ENCODE measurements at places on chromosomes 5 and 9.

DNA sequence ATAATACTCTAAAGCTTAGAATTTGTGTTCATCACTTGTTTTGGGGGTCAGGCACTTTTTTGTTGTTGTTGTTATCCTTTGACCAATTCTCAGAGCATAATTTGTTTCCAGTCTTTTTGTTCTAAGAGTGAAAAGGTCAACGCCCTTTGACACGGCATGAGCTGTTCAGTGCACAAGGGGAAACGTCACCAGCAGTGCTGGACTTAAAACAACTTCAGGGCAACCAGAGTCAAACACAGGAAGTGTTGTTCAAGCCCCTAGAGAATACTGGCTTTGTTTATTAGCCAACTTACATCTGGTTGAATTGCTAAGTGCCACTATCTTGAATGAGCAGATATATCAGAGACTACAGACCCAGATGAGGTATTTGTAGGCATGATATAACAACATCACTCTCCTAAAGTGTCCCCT lies 368.9 kb downstream of the TMEM161B start:
- DNase-seq: no peak

- no peak for DNase-seq
Measured at GRCh38 chr9:77133011-77133410, 44.3 kb upstream of the VPS13A start.

DNA sequence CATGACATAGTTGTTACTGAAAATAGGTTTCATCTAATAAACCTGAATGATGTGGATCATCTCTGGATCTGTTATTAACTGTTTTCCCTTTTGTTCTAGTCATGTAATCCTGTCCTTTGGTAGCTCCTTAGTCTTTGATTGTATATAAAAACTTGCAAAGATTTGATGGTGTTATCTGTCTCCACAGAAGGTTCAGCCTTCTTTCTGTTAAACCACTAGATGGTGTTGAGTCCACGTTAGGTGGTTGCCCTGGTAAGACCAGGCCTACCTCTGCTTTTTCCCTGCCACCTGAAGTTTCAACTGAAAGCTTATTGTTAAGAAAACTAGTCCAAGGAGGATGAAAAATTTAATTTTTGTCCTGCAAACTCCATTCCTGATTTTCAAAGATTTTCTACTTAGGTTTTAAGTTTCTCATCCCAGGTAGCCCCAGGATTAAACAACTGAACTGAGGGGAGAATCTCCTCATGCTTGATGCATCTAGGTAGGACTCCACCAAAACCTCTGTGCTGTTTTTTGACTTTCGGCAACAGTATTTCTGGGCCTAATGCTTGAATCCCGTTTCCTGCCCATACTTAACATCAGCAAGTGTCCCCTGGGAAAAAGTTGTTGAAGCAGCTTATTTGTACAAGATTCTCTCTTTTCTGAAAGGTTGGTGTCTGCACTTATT lies 68.5 kb downstream of the RICTOR start:
- no peak for DNase-seq

- DNase-seq: peak; percentile 75
Measured at GRCh38 chr9:129549684-129550083, 71.2 kb downstream of the C9orf50 start.

DNA sequence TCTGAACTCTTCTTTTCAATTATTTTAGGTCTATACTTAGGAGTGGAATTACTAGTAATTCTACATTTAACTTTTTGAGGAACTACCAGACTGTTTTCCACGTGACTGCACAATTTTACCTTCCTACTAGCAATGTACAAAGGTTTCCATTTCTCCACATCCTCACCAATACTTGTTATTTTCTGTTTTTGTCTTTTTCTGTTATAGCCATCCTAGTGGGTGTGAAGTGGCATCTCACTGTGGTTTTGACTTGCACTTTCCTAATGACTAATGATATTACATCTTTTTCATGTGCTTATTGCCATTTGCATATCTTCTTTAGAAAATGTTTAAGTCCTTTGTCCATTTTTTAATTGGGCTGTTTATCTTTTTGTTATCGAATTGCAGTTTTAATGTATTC lies 136.9 kb upstream of the EGFLAM start:
- no peak for DNase-seq

DNA sequence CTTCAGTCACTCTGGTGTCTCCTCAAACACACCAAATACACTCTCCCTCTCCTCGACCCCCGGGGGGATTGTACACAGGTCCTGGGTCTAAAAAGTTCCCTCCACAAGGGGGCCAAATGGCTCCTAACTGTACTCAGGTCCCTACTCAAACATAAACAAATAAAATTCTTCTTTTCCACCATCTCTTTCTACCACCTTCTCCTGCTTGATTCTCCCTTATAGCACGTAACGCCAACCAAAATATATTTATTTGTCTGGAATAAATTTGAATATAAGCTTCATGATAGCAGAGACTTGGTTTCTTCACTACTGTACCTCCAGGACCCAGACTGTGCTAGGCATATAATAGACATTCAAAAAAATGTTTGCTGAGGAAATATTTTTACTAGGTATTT lies 21.4 kb downstream of the ZNF608 start:
- DNase-seq: no peak

DNA sequence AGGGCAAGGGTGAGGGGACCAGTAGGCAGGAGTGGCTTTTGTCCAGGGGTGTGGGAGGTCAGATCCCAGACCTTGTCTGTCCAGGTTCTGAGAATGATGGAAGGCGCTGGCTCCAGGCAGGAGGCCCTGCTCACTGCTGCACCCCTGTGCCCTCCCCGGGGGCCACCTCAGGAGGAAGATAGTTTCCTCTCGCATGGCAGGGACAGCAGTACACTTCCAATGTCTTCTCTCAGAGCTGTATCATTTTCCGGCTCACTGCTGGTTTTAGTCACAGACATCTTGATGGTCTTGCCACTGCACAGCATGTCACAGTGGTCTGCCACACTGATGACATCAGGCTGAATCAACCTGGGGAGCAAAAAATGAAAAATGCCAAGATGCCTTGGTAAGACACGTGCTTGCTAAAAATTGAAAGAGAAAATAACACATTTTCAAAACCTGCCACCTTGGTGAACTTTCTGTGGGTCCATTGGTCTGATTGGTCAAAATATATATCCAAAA lies 3.3 kb upstream of the SLC6A3 start:
- DNase-seq: no peak

DNA sequence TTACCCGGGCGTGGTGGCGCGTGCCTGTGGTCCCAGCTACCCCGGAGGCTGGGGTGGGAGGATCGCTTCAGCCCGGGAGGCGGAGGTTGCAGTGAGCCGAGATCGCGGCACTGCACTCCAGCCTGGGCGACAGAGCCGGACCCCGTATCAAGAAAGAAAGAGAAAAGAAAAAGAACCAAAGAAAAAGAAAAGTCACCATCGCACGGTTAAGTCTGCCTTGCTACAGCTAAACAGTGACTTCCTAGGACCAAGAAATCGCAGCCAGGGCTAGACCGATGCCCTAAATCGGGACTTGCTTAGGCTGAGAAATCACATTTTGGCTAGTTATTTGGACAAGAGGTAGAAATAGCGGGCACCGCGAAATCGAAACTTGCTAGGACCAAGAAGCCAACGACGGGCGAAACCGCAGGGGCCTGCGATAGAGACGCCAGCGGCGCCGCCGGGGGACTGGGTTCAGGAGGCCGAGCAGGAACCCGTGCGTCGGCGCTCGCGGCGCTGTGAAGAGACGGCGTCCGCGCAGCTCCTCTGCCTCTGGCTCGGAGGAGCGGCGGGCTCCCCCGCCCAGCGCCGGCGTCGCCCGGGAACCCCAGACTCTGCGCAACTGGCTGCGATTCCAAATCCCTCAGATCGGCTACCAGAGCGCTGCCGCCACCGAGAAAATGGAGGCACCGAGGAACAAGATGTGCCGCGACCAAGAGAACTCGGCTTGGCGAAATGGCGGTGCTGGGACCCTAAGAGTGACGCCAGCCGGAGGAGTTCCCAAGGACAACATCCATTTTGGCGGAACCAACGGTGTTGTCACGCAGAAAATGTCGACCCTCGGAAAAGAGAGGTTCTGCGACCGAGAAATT lies 26.1 kb upstream of the ANXA2R start:
- peak; percentile 42 for DNase-seq

GRCh38 chr9:1332156-1332555 lies 282.0 kb downstream of the DMRT2 start:
- DNase-seq: no peak

- no peak for DNase-seq
Measured at GRCh38 chr5:118220556-118221195, 767.7 kb downstream of the DTWD2 start.

DNA sequence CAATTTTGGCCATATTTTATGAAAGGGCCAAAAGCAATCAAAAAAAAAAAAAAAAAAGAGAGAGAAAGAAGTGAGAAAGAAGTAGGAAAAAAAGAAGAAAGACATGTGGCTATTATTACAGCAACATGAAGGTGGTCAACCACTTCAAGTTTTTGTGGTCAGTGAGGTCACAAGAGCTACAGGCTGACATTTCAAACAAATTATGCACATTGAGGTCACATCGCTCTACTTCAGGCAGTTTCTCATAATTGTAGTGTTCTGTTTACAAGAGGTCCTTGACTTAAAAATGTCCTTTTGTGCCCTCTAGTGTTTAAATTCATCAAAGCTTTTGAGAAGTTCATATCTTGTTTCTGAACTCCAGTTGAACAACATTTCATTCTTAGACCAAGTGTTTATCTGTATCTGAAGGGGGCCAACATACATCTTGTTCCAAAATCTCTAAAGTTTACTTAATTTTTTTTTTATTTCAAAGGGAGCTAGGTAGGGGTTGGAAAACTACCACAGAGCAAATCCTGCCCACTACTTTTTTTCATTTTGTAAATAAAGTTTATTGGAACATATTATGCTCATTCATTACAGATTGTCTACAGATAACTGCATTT lies 513.1 kb downstream of the PDE4D start:
- peak; percentile 23 for DNase-seq

DNA sequence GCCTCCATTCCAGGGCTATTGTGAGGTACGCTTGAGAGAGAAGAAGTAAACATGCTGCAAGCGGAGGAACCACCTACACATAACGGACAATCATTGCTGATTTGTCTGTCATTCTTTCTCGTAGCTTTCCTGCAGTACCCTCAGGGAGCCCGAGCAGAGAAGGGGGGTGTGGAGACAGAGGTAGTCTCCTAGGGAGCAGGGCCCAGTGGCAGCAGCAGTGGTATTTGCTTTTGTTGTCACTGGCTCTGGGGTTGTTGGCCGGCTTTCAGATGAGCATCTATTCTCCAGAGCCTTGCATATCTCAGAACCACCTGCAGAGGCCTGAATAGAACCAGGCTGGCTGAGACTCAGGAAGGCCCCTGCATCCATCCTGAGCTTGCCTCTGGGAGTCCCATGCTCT lies 19.9 kb downstream of the ENHO start:
- no peak for DNase-seq

DNA sequence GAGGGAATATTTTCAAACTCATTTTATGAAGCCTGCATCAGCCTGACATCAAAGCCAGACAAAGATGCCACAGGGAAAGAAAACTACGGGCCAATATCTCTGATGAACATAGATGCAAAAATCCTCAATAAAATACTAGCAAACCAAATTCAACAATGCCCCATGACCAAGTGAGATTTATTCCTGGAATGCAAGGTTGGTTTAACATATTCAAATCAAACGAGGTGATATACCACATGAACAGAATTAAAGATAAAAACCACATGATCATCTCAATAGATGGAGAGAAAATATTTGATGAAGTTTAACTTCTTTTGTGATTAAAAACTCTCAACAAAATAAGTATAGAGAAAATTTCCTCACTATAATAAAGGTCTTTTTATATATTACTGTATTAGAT lies 792.0 kb upstream of the ZNF608 start:
- DNase-seq: no peak

GRCh38 chr5:32115985-32116384 lies 58.1 kb downstream of the GOLPH3 start:
- DNase-seq: no peak
